Muscle of leg (tissue), 16 donors: ENCODE measurements at places on chromosomes 4 and X. TPM values are rescaled to one million over a fixed set of nuclear protein-coding genes. Genes with fewer than 3 reads are reported as not detected.

DNA sequence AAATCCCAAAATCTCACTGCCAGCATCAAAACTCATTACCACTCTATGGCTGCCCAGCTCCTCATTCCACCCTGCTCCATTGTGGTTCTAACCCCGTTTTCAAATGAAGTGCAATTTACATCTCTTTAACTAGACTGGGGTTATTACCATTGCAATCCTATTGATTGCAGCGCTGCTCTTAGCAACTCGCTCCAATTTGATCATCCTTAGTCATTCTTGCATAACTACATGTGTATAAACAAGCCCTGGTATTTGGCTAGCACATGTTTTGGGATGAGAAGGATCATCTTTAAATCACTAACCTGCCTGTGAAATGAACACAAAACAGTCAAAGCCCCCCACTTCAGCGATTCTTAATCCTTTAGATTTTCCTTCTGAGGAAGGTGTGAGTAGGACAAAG is 340.1 kb upstream of the PPARGC1A start:
- DNase-seq: no peak

DNA sequence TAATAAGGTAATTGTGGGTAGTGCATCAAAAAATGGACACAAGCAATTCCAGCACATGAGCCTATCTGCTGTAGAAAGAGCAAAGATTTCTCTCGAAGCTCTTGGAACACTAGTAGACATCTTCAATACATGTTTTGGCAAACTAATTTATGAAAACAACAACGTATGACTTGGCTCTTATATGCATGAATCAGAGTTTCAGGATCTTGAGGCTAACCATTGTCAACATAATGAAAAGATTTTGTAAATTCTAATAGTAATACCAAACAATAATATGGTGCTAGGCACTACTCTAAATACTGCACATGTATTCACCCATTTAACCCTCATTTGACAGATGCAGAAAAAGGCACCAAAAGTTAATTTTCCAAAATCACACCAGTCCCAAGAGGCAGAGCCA is 25.1 kb upstream of the ANKRD50 start:
- DNase-seq: no peak

GRCh38 chr4:155769090-155769489 is 10.3 kb downstream of the GUCY1B1 start:
- DNase-seq: peak; percentile 50

The BBS7 gene
- polyA plus RNA-seq: 11.9 TPM

DNA sequence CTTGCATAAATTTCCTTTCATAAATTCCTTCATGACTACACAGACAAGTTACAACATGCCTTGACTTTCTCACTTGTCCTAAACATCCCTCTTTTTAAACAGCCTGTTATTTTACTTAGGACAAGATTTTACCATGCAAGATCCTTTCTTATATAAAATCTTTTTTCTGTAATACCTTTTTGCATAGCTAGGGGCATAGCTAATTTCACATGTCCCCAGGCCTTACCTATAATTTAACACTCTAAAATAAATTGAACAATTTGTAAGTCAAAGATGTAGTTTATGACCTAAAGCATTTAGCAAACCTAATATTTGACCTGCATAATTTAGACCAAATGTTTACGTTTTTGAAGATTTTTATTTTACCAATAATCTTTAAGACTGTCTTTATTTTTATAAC is 396.3 kb upstream of the FSTL5 start:
- no peak for DNase-seq

DNA sequence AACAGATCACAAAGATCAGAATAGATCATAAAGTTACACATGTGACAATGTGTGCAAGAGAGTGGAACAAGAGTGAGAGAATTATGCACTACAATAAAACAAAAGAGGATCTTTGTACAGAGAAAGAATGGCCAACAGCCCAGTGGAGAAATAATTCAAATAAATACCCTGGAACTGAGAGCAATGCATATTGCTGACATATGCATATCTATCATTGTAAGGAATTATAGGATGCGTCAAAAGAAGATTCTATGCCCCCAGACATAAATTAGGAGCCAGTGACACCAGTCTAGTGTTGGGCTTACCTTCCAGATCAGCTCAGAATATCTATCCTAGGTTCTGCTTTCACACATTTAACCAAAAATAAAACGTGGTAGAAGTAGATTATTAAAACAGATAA is 320.1 kb upstream of the VCX start:
- no peak for DNase-seq

DNA sequence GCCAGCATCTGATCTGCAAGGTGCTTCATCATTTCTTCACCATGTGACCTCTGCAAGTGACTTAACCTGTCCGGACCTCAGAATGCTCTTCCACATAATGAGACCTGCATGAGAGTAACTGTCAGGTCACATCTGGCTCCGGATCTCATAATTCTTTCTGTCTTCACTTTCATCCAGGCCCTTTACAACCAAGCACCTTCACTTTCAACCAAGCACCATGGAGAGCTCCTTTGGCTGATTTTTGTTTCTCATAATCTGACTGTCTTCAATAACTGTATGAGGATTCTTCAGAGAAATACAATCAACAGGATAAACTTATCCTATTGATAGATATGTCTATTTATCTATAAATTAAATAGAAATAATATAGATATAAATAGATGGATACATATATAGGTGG is 148.1 kb downstream of the VCX3A start:
- DNase-seq: peak; percentile 0

The FAM149A gene
- polyA plus RNA-seq: 8.0 TPM

DNA sequence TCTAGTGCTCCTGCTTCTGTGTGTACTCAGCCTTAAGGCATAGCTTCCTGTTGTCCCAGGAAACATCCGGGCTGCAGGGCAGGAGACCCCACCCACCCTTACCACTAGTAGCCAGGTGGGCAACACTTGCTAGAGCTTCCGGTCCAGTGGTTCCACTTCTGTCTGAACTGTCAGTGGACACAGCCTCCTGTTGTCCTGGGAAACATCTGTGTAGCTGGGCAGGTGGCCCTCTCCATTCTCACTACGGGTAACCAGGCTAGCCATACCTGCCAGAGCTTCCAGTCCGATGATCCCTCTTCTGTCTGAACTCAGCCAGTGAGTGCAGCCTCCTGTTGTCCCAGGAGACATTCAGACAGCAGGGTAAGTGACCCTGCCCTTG is 372.2 kb downstream of the INPP4B start:
- no peak for DNase-seq

GRCh38 chr4:185700630-185701029 is 111.4 kb downstream of the SORBS2 start:
- DNase-seq: no peak

GRCh38 chrX:153456161-153456560 is 10.3 kb upstream of the TREX2 start:
- peak; percentile 60 for DNase-seq

GRCh38 chr4:157151711-157152110 is 68.8 kb upstream of the GRIA2 start:
- DNase-seq: no peak

DNA sequence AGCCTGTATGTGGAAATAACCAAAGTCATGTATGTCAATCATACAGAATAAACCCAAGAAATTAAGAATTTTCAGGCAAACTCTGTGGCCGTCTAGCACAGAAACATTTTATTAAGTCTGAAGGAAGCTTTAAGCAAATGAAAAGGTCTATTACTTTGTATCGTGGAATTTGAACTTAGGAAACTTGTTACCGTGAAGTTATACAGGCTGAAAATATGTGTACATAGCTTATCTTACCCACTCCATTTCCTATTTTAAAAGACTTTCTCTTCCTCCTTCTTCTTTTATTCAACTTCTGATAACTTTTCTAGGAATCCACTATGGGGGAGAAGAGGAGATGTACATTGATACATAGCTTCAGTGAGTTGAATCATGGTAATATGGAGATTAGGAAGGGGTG is 108.3 kb downstream of the AGTR2 start:
- DNase-seq: no peak

DNA sequence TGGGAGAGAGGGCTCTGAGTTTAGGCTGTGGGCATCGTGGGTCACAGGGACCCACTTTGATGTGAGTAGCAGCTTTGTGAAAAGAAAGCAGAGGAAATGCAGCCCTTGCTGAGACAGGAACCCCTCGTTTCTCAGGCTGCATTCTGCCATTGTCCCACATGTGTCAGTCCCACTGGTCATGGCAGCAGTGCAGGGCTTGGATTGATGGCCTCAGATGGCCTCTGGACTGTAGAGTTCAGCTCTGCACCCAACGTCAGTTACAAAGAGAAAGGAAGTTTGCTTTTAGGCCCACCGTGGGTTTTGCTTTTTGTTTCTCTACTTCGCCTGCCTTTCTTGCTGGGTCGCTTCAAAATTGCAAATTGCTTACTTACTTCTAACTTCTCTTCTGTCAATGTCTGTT is 248.3 kb upstream of the KLF3 start:
- DNase-seq: no peak

DNA sequence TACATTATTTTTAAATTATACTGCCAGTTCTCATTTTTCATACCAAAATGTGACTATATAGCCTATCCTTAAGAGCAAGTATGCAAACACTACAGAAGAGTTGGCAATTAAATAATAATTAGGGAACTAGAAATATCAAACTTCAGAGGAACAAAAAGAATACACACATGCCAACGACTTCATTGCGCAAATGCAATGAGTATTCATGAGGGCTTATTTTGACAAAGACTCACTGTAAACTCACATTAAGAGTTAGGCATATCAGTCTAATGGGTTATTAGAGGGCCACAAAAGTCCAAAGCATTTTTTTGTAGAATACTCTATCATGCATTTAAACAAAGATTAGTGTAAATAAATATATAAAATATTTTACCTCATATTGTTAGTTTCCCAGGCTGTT is 31.6 kb downstream of the SLC10A7 start:
- no peak for DNase-seq

The ARSJ gene
- polyA plus RNA-seq: 6.1 TPM

GRCh38 chr4:107902715-107903114 is 28.6 kb upstream of the CYP2U1 start:
- no peak for DNase-seq

DNA sequence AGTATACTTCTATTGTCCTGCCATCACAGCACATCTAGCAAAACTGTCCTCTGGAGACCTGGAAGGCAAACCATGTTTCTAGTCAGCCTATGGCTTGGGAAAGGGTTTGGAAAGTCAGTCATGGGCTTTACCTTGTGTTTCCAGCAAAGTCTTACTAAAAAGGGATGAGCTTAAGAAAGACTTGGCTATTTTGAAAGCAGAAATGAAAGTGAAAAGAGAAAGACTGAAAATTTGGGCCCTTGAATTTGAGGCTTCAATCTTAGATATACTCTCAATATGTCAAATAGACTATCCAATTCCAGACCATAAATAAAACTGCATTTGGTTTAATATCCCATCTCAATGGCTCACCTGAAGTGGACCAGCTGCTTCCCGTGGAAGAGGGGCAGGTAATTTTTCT is 127.9 kb downstream of the ZNF330 start:
- no peak for DNase-seq

DNA sequence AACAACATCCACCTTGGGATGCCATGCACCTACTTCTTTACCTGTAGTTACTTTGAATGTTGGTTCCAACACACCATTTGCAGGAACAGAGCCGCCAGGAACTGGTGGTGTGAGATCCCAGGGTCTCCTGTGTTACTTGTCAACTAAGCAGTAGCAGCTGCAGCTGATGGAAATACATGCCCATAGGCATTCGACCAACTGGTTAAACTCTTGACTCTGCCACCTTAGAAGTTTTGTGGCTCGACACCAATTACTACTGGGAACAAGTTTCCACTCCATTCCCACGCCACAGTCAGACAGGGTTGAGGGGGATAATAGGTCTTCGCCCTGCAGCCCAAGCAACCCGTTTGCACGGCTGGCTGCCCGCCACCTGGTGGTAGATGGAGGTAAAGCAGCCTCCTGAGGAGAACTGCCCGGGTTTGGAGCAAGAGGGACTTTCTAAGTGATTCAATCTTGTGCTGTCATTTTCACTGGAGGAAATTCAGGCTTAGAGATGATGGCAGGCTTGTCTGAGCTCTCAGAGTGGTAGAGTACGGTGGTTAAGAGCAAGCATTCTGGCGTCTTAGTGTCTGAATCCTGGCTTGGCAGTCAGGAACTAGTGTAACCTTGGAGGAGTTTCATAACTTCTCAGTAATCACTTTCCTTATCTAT is 119.1 kb upstream of the TRIM2 start:
- peak; percentile 73 for DNase-seq

- DNase-seq: no peak
Measured at GRCh38 chr4:111812760-111813159, 332.5 kb upstream of the FAM241A start.

DNA sequence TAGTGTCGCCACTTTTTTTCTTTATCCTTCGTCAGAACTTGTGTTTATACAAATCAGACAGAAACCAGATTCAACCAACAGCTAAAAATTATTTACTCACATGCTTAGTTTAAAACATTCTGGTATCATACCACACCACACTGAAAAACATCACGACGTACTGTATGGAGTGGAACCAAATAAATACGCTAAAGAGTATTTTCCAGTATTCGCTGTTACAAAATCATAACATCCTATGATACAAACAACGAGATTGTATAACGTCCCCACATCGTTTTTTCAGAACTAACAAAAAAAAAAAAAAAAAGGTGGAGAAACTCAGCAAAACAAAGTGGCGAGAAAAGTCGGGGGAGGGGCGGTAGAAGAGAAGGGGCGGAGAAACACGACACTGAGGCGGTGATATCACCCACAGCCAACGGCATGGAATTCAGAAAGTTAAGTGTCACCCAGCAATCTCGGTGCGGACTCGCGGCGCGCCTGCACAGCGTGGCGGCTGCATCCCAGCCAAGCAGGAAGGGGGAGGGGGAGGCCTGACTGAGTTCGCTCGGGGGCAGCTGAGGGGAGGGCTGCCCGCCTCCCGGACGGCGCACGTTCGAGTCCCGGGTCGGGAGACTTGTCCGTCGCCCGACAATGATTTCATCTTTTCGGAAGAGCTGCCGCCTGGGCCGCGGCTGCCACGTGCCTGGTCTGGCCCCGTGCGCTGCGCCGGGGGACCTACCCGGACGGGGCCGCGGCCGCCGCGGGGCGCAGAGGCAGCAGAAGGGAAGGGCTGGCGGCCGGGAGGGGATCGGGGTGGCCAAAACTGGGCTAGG is 920 bp downstream of the SETD7 start:
- peak; percentile 98 for DNase-seq

GRCh38 chr4:121792966-121793365 is 8.2 kb upstream of the EXOSC9 start:
- no peak for DNase-seq

The CSAG3 gene
- polyA plus RNA-seq: not detected

GRCh38 chrX:10972706-10973105 is 138.4 kb upstream of the HCCS start:
- DNase-seq: peak; percentile 92

DNA sequence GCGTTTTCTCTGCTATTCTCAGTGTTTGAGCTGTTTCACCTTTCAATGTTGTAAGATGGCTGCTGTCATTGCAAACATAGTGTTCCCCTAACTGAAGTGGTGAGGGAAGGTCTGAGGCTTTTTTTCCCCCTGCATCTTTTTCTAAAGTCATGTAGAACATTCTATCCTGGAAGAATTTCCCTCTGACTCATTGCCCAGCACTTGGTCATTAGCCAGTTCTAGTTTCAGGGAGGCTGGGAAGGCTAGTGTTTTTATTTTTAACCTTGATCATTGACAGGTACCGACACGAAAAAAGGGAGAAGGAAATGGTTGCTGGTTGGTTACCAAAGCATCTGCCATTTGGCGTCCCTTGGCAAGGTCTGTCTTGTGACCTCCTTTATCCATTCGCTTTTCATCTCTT is 6.6 kb downstream of the LANCL3 start:
- DNase-seq: no peak
